Neural progenitor cell (in vitro differentiated cells): ENCODE measurements at places on chromosomes 5 and 9. TPM values are rescaled to one million over a fixed set of nuclear protein-coding genes. Genes with fewer than 3 reads are reported as not detected.

- peak overlapping the region; percentile 66 for H3K27ac ChIP-seq
- H3K27me3 ChIP-seq, result no peaks in the 10 kb centered on the region
- H3K36me3 ChIP-seq, result peaks cover 8% of the 10 kb centered on the region
- DNase-seq, result peak; percentile 57
- no peak overlapping the region for H3K4me3 ChIP-seq
Observed at GRCh38 chr5:107519900-107520354, 150.8 kb downstream of the EFNA5 start.

GRCh38 chr9:20804489-20805250 is 120.6 kb downstream of the FOCAD start:
- no peak overlapping the region for H3K27ac ChIP-seq
- H3K4me1 ChIP-seq, result no peaks in the 10 kb centered on the region
- DNase-seq, result no peak
- H3K36me3 ChIP-seq, result no peaks in the 10 kb centered on the region
- no peaks in the 10 kb centered on the region for H3K27me3 ChIP-seq

GRCh38 chr5:148491015-148491792 is 107.4 kb downstream of the FBXO38 start:
- no peaks in the 10 kb centered on the region for H3K36me3 ChIP-seq
- H3K4me3 ChIP-seq, result no peak overlapping the region
- H3K27ac ChIP-seq, result no peak overlapping the region
- peaks cover 44% of the 10 kb centered on the region for H3K27me3 ChIP-seq
- DNase-seq, result no peak

DNA sequence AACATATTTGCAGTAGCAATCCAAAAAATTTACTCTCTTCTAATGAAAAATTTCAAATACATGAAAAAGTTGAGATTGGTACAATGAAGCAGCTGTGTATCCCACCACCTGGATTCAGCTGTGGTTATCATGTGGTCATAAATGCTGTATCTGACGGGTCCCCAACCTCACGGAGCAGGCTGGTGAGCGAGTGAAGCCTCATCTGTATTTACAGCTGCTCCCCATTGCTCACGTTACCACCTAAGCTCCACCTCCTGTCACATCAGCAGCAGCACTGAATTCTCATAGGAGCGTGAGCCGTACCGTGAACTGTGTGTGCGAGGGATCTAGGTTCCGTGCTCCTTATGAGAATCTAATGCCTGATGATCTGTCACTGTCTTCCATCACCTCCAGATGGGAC is 6.8 kb upstream of the RNF130 start:
- no peak for DNase-seq
- H3K27me3 ChIP-seq, result peaks cover 6% of the 10 kb centered on the region
- H3K4me3 ChIP-seq, result no peak overlapping the region
- no peaks in the 10 kb centered on the region for H3K36me3 ChIP-seq

- peak overlapping the region; percentile 77 for H3K4me3 ChIP-seq
- DNase-seq, result peak; percentile 66
- peaks cover 44% of the 10 kb centered on the region for H3K4me1 ChIP-seq
- peaks cover 12% of the 10 kb centered on the region for H3K27me3 ChIP-seq
Observed at GRCh38 chr5:43555895-43556606, 826 bp downstream of the PAIP1 start.

- no peak overlapping the region for H3K27ac ChIP-seq
- no peak overlapping the region for H3K4me3 ChIP-seq
- H3K27me3 ChIP-seq, result no peaks in the 10 kb centered on the region
- no peaks in the 10 kb centered on the region for H3K36me3 ChIP-seq
Observed at GRCh38 chr5:156208271-156208670, 118.7 kb upstream of the SGCD start.

DNA sequence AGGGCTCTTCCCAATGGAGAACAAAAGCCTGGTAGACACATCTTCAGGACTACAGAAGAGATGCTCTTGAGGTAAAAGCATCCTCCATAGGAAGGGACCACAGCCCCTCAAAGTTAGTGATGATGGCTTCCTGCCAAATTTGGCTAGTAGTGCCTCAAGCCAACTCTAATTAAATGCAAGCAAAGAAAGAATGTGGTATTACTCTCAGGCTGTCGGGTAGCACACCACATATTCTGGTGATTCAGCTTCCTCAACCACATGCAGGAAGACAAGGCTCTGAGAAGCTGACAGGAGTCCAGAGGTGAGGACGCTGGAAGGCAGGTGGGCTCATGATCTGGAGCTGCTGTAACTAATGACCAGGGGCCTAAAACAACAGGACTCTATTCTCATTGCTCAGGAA is 37.2 kb upstream of the S1PR3 start:
- no peak overlapping the region for H3K27ac ChIP-seq
- H3K27me3 ChIP-seq, result no peaks in the 10 kb centered on the region
- no peak overlapping the region for H3K4me3 ChIP-seq
- peaks cover 20% of the 10 kb centered on the region for H3K4me1 ChIP-seq
- no peak for DNase-seq
- H3K36me3 ChIP-seq, result no peaks in the 10 kb centered on the region

DNA sequence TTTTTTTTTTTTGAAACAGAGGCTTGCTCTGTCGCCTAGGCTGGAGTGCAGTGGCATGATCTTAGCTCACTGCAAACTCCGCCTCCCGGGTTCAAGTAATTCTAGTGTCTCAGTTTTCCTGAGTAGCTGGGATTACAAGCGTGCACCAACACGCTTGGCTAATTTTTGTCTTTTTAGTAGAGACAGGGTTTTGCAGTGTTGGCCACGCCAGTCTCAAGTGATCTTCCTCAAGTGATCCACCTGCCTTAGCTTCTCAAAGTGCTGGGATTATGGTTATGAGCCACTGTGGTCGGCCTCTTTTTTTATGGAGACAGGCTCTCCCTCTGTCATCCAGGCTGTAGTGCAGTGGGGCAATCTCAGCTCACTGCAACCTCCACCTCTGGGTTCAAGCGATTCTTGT is 82.9 kb downstream of the RAB24 start:
- H3K36me3 ChIP-seq, result peaks cover 5% of the 10 kb centered on the region
- H3K27me3 ChIP-seq, result no peaks in the 10 kb centered on the region
- H3K4me3 ChIP-seq, result no peak overlapping the region
- H3K27ac ChIP-seq, result no peak overlapping the region
- H3K4me1 ChIP-seq, result no peaks in the 10 kb centered on the region

DNA sequence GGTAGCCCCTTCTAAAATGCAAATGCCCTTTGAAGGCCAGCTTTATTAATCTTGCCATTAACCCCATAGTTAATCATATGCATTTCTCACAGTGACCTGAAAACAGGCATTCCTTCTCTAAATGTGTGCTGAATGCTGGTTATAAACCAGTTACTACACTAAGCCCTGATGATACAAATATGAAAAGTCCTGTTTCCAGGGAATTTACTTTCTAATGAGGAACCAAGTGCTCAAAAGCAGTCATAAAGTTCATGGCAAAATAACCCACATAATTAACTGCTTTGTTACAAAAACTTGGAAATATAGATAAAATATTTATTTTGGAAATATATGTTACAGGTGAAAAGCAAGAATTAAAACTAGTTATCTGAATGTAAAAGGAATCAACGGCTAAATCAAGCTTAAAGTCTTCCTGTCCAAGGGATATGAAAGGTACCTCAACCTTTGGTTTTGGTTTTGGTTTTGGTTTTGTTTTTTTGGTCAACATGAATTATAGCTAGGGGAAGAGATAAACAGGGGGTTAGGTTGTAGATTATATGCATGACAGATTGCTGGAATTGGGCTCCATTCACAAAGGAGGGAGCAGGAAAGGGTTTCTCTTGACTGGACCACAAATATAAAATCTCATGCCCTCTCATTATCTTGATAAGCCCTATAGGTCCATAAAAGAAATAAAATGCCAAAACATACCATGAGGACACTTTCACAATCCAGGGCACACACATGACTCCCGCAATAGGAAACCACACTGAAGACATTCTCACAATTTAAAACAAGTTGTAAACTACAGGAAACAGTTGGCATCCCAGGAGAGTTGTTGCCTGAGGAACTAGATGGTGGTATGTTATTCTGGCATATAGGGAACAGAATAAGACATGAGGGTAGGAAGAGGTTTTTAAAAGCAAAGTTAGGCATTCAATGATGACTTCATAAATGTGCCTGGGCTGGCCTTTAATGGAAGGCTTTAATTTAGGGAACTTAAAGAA is 46.7 kb upstream of the MACIR start:
- H3K4me1 ChIP-seq, result no peaks in the 10 kb centered on the region
- no peak overlapping the region for H3K4me3 ChIP-seq

LRRC70 gene
- 0.79 and 1.2 TPM in 2 replicates for total RNA-seq

MRPL41 gene
- total RNA-seq, result 10.3 and 36.9 TPM in 2 replicates
